Stimulated activated CD8-positive, alpha-beta memory T cell treated with anti-CD3 and anti-CD28 coated beads, Interleukin-4, amount 100 ng/mL, for 1 hour (primary cell): ENCODE measurements at places on chromosomes 6 and 20.

DNA sequence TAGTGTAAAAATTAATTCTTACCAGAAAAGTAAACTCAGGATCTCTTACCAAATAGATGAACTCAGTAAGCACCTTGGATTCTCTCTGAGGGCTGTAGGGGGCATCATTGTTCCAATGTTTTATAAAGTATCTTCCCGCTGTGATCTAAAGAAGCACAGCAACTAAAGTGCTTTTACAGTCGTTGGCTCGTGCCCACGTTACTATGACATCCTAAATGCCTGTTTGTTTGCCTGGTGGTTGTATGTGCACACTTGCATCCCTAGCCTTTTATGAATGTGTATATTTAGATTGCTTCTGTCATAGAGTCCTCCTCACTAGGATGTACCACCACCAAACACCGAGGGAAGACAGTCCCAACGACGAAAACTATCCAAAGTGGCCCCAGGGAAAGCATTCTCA, 34.5 kb downstream of the SLX4IP start:
- DNase-seq, result no peak

DNA sequence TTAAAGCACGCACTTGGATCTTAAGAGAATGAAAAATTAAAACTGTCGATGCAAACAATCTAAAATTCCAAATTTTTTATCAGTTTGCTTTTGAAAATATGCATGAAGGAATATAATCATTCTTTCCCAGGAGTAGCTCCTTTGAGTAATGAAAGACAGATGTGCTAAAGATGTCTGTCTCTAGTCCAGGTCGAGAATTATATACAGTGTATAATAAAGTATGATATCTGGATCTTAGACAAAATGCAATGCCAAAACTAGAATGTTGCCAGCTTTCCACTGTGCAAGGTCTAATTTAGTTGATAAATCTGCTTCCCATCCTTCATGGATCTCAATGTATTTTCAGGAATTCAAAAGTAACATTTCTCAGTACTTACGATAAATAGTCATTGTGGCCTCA, 65.1 kb upstream of the ADGRG6 start:
- no peak for DNase-seq

DNA sequence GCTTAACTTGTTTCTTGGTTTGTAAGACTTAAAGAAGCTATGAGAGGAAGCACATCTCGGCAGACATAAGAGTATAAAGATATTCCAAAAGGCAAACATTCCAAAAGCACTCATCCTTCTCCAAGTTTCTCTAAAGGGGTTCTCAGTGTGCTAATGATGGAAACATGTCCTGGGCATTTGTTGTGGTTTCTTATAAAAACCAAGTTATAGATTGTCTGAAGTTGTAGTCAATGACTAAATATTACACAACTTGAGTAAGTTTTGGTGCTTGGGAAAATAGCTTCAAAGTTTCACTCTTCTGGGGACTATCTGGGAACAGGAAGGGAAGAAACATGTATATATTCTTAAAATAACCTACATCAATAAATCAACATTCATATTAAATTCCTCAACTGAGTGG, 128.3 kb upstream of the TBX18 start:
- no peak for DNase-seq

- no peak for DNase-seq
Measured at GRCh38 chr6:126959765-126960164, 158.7 kb upstream of the RSPO3 start.

- no peak for DNase-seq
Measured at GRCh38 chr6:105097288-105097687, 82.5 kb downstream of the POPDC3 start.

GRCh38 chr6:44662461-44663121, 275.1 kb downstream of the CDC5L start:
- DNase-seq, result no peak

DNA sequence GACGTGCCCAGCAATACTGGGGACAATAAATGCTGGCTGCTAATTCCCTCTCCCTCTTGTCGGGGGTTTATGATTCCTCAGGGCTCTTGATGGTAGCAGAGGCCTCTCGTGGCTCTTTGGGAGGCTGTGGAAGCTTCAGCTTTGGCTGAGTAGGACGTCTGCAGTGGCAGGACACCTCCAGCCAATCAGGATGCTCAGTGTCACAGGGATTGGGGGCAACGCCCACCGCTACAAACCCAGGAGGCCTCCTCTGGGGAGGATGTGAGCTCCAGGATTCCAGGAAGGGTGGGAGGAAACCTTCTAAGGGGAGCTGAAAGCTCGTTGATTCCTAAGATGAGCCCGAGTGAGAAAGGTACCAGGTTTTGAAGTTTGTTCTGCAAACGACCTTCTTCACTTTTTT, 19.4 kb downstream of the RSPO4 start:
- no peak for DNase-seq

DNA sequence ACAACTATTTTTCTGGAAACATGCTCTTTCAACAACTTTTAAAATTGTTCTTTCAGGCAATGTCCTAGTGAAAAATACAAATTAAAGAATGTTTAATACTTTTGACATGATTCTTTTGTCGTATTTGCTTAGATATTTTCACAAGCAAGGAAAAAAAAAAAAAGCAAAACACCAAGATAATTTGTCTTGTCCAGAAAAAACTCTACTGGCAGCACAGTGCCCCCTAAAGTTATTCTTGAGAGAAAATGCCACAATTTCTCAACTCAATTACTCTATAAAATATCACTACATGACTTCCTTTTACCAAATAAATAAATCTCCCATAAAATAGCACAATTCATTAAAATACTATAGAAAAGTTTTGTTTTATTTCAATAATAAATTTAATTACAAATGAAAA, 652.5 kb upstream of the EPHA7 start:
- DNase-seq, result no peak

DNA sequence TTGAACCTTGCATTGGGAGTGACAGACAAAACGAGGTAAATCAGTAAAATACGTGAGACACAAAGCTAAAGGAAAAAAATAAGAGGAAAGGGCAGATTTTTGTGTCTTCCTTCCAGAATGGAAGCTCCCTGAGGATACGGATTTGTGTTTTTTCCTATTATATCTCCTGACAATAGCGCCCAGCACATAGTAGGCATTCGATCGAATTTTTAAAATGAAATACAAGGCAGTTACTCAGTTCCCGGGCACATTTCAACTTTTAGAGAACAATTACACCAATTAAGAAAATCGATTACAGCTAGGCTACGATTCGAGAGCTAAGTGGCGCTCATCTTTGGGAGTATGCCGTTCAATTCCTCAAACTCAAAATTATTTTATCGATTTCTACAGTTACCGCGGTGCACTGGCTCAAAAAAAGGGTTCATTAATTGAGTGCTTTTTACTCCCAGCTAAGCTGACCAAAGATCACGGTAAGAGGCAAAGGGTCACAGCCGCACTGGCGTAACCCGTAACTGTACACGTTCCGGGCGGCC, 443 bp downstream of the RMND1 start:
- DNase-seq, result no peak

DNA sequence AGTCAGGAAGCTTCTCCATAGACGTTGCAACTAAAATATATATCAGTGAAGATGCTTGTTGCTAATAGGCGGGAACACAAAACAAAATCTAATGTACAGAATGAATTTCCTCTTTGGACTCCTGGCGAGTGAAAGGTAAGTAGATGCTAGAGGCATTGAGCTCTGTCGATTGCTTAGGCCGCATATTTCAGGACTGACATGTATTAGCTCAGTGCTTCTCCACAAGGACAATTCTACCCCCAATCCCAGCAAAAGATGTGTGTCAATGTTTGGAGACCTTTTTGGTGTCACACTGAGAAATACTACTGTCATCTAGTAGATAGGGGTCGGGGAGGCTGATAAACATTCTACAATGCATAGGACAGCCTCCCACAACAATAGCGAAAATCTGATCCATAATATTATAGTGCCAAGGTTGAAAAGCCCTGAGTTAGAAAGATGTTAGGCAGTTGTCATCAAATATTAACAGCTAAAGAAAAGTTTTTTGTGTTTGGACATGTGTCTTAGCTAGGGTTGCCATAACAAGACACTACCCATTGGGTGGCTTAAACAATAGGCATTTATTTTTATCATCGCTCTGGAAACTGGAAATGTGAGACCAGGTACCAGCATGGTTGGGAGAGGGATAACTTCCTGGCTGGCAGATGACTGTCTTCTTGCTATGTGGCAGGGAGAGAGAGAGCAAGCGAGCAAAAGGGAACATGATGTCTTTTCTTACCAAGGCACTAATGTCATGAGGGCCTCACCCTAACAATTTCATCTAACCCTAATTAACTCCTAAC, 48.0 kb upstream of the BCAS1 start:
- DNase-seq, result no peak

- no peak for DNase-seq
Measured at GRCh38 chr20:36116807-36117441, 37.6 kb upstream of the EPB41L1 start.

GRCh38 chr6:79894939-79895338, 52.4 kb downstream of the ELOVL4 start:
- no peak for DNase-seq

- DNase-seq, result no peak
Measured at GRCh38 chr20:17992224-17992637, 23.4 kb downstream of the MGME1 start.

DNA sequence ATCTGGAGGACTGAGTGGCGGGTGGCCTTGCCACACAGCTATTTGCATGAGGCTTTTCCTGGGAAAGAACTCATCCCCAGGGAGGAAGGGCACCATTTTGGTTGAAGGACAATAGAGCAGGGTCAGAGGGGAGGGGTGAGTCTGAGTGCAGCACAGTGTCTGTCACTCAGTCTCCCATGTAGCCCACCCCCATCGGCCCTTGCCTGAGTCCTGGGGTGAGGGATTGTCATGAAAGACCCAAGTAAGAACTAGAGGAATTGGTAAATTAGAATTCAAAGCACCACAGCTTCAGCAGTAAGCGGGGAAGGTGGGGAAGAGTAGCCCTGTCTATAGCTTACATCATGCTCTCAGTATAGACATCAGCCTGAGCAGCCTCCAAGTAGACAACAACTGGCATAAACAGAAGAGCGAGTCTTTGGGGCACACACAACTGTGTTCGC, 90.4 kb upstream of the TMEM30A start:
- DNase-seq, result no peak

- no peak for DNase-seq
Measured at GRCh38 chr6:75524322-75524972, 30.8 kb upstream of the FILIP1 start.

DNA sequence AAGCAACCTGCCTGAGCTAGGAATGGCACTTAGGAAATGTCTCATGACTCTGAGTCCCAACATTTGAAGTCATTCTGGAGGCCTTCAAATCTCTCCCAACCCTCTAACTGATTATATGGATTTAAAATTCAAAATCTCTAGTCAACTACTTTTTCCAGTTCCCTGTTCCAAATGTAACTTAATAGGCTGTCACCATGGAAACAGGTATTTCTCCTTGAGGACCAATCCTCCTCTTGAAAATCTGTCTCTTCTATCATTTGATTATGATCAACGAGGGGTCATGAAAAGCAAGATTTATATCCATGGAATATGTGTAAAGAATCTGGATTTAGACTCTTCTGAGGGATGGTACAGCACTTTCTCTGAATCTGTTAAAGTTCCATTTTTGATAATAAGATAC, 127.3 kb upstream of the DTNBP1 start:
- DNase-seq, result no peak

- no peak for DNase-seq
Measured at GRCh38 chr20:34875642-34876405, 588 bp upstream of the ACSS2 start.

- no peak for DNase-seq
Measured at GRCh38 chr6:107218142-107218541, 102.8 kb upstream of the BEND3 start.

GRCh38 chr20:12528591-12529041, 480.2 kb upstream of the SPTLC3 start:
- no peak for DNase-seq

GRCh38 chr6:142867988-142868812, 76.8 kb downstream of the HIVEP2 start:
- no peak for DNase-seq

- no peak for DNase-seq
Measured at GRCh38 chr6:160863782-160864181, 127.8 kb upstream of the MAP3K4 start.

GRCh38 chr6:51842061-51842803, 245.2 kb downstream of the PKHD1 start:
- DNase-seq, result no peak

GRCh38 chr6:61886608-61887259, 399.3 kb downstream of the KHDRBS2 start:
- DNase-seq, result no peak

- no peak for DNase-seq
Measured at GRCh38 chr6:47165918-47166317, 123.8 kb upstream of the ADGRF1 start.

DNA sequence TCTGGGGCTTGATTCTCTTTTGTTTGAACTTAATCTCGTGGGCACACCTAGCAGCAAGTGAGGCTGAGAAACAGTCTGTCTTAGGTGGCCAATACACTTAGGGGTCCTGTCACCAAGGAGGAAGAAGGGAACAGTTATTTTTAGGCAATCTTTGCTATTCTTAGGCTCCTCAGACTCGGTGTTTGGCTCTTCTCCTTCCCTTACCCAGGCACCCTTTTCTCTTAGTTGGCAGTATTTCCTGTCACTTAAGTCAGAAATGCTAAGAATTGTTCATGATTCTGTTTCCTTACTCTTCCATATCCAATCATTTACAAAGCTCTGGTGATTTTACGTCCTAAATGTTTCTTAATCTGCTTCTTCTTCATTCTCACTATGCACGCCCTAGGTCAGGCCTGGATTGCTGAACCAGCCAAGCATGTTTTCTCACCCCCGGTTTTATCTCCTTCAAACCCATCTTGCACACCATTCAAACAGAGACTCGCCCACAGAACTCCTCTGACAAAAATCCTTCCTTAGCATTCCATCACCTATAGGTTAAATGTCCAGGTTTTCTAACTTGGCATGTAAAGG, 45.2 kb upstream of the TMEM217 start:
- no peak for DNase-seq

GRCh38 chr6:163731215-163732013, 316.9 kb downstream of the QKI start:
- no peak for DNase-seq

DNA sequence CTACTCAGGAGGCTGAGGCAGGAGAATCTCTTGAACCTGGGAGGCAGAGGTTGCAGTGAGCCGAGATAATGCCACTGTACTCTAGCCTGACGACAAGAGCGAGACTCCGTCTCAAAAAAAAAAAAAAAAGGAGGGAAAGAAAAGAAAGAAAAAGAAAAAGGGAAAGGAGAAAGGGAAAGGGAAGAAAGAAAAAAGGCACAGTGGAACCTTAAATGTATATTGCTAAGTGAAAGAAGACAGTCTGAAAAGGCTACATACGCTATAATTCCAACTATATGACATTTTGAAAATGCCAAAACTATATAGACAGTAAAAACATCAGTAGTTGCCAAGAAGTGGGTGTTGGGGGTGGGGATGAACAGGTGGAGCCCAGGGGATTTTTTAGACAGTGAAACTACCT, 16.2 kb downstream of the PPIL4 start:
- no peak for DNase-seq
